Activated CD8-positive, alpha-beta T cell treated with anti-CD3 and anti-CD28 coated beads, Interleukin-2, amount 10 ng/mL, durations not matched to agents 7 days and 5 days (primary cell): ENCODE measurements at places on chromosomes 7 and 10. TPM values are rescaled to one million over a fixed set of nuclear protein-coding genes. Genes with fewer than 3 reads are reported as not detected.

The GALNT11 gene
- total RNA-seq: 18.4 TPM

The GBX1 gene
- not detected for total RNA-seq

The FAM25C gene
- not detected for total RNA-seq

The CH25H gene
- not detected for total RNA-seq

The KLF14 gene
- not detected for total RNA-seq

The ITPRID1 gene
- not detected for total RNA-seq

The SPOCK2 gene
- total RNA-seq: 261 TPM

- peaks cover 46% of the 10 kb centered on the region for H3K36me3 ChIP-seq
- H3K4me3 ChIP-seq: no peak overlapping the region
- no peaks in the 10 kb centered on the region for H3K27me3 ChIP-seq
- peaks cover 43% of the 10 kb centered on the region for H3K4me1 ChIP-seq
- no peak overlapping the region for H3K27ac ChIP-seq
Measured at GRCh38 chr7:36966636-36967035, 242.3 kb upstream of the AOAH start.

DNA sequence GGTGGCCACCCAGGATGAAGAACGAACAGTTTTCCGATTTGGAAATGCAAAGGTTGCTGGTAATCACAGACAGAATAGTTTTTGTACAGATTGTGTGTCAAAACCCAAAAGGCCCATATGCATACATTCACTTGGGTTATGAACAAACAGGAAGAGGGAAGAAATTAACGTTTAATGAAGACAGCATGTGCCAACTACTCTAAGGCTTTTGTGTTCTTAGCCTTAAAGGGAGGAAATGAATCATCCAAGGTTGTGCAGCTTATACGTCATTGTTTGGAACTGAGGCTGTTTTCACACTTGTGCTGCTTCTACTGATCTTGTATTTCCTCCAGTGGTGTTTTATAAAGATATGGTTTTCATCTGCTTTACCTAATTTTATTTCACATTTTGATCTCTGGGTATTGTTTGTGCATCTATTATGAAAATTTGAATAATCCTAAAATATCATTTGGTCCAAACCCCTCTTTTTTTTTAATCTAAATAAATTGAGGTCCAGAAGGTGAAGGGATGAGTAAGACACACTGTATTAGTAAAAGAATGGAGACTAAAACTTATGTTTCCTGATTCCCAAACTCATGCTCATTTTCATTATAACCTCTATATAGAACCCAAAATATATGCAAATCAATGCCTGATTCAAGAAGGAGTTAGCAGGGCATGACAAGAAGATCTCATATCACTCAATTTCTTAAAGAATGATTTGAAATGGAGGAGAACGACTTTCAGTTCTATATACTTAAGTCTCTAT is 373.1 kb downstream of the THSD7A start:
- no peak for DNase-seq
- no peaks in the 10 kb centered on the region for H3K36me3 ChIP-seq
- no peaks in the 10 kb centered on the region for H3K27me3 ChIP-seq
- no peak overlapping the region for H3K27ac ChIP-seq
- H3K4me1 ChIP-seq: no peaks in the 10 kb centered on the region

DNA sequence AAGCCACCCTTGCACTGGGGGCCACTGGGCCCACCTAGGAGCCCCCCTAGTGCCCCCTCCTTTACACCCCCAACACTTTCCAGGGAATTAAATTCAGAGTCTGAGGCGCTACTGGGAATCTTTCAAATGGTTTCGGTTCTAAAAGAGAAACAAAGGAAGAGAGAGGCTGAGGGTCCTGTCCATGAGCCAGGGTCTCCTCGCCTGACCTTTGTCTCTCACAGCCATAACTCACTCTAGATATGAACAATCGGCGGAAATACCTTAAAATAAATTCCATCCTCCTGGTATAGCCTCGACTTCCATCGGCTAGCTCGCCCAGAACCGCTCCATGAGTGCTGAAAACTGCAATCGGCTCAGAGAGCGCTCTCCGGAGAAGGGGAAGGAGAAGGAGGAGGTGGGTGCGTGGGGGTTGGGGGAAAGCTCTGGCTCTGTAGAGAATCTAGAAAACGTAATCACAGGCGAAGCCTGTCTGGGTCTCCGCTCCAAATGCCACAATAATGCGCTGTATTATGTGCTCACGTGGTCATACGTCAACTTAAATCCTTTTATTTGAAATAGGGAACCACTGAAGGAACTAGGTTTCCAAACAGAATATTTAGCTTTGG is 12.6 kb downstream of the HOXA4 start:
- no peaks in the 10 kb centered on the region for H3K27me3 ChIP-seq
- no peak for DNase-seq
- H3K4me3 ChIP-seq: no peak overlapping the region
- H3K4me1 ChIP-seq: peaks cover 2% of the 10 kb centered on the region
- no peak overlapping the region for H3K27ac ChIP-seq
- no peaks in the 10 kb centered on the region for H3K36me3 ChIP-seq

- no peak for DNase-seq
- H3K36me3 ChIP-seq: no peaks in the 10 kb centered on the region
- no peak overlapping the region for H3K4me3 ChIP-seq
- H3K4me1 ChIP-seq: peaks cover 5% of the 10 kb centered on the region
Measured at GRCh38 chr7:101952355-101953247, 135.2 kb downstream of the CUX1 start.

- no peak overlapping the region for H3K4me3 ChIP-seq
- H3K27ac ChIP-seq: no peak overlapping the region
- no peaks in the 10 kb centered on the region for H3K27me3 ChIP-seq
- no peaks in the 10 kb centered on the region for H3K36me3 ChIP-seq
Measured at GRCh38 chr10:9944690-9945089, 1073.0 kb upstream of the CELF2 start.

GRCh38 chr7:33872870-33873269 is 32.5 kb upstream of the BMPER start:
- no peak overlapping the region for H3K4me3 ChIP-seq
- H3K4me1 ChIP-seq: no peaks in the 10 kb centered on the region
- no peak overlapping the region for H3K27ac ChIP-seq
- no peaks in the 10 kb centered on the region for H3K36me3 ChIP-seq
- no peaks in the 10 kb centered on the region for H3K27me3 ChIP-seq
